ENCODE measurements at places on chromosomes 3 and 15.

DNA sequence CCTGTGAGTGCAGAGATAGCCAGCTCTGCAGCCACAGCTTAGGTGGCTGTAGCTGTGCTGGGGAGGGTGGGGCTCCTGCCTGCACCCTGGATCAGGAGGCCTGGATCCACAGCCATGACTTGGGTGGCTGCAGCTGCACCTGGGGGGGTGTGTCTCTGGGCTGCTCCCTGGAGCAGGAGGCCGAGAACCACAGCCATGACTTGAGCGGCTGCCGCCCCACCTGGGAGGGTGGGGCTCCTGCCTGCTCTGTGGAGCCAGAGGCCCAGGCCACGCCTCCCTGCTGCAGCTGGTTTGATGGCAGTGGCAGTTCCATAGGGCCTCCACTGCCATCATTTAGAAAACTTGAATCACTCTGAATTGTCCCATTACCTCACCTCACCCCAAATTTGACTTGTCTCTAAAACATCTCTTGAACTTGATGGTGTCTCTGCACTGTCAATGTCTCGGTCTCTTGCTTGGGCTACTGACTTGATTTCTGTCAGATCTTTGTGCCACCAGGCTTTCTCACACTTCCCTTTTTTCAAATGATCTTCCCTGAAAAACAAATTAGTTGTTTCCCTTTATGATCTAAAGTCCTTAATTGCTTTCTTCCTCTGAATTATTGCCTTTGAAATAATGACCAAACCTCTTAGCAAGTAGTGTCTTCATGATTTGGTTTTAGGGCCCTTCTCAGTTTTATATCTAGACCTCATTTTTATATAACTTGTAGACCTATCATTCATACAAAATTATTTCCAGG is 313.2 kb upstream of the MME start:
- DNase-seq = no peak

DNA sequence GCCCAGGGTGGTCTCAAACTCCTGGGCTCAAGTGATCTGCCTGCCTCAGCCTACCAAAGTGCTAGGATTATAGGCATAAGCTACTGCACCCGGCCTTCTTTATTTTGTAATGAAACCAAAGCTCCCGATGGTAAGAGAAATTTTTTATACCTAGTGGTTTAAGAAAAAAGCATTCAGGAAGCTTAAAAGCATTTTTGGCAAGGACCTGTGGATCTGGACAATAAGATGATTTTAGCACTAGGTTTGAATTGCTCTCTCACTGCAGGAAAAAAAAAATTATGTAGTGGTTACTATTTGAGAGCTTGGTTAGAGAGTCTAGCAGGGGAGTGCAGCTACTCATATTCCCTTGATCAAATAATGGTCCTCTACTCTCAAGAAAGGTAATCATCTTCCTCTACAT is 64.9 kb upstream of the PIK3R4 start:
- no peak for DNase-seq

GRCh38 chr3:32843510-32844321 is 25.9 kb downstream of the TRIM71 start:
- no peak for DNase-seq

- DNase-seq = no peak
Observed at GRCh38 chr3:77014226-77014625, 25.7 kb upstream of the ROBO2 start.

DNA sequence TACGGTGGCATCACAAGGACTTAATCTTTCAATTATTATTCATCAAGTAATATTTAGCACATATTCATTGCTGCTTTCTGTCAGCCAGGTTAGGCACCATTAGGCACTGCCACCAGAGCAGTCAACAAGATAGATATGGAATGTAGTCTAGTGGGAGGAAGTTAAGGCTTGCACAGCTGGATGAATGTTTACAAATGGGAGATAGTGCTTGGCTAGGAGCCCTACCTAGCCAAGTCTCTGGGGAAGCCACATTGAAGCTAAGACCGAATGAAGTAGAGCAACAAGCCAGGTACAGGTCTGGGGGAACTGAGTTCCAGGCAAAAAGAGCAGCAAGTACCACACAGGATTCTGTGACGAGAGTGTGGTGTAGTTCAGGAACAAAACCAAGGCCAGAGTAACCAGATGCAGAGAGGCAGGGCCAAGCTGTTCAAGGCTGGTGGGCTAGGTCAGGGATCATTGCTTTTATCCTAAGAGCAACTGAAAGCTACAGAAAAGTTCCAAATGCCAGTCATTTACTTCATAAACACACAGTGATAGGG is 33.4 kb upstream of the SCAANT1 start:
- DNase-seq = no peak

DNA sequence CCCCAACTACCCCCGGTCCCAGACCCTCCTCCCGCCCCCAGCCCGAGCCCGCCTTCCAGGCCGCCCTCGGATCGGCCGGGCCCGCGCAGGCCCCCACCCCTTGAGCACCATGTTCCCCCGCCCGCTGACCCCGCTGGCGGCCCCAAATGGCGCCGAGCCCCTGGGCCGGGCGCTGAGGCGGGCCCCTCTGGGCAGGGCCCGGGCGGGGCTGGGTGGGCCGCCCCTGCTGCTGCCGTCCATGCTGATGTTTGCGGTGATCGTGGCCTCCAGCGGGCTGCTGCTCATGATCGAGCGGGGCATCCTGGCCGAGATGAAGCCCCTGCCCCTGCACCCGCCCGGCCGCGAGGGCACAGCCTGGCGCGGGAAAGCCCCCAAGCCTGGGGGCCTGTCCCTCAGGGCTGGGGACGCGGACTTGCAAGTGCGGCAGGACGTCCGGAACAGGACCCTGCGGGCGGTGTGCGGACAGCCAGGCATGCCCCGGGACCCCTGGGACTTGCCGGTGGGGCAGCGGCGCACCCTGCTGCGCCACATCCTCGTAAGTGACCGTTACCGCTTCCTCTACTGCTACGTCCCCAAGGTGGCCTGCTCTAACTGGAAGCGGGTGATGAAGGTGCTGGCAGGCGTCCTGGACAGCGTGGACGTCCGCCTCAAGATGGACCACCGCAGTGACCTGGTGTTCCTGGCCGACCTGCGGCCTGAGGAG is 472 bp downstream of the CHST14 start:
- no peak for DNase-seq

All from H54 (cell line).